Fibroblast of mammary gland (primary cell): ENCODE measurements at places on chromosomes 3 and 15.

DNA sequence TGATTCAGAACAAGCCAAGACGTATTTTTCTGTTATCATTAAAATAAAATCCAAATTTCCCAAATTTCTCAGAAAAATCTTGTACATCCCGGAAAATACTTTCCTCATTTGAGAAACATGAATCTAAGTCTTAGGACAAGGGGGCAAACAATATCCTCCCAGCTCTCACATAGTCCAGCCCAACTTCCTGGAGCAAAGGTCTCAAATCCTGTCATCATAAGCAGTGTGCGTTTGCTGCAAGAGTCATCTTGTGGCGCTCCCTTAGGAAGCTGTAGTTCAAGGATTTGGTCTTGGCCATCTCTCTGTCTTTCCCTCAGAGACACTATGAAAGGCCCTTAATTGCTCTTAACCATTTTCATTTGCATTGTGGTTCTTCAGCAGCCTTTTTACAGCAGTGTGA, 57.5 kb upstream of the GSK3B start:
- DNase-seq, result no peak

DNA sequence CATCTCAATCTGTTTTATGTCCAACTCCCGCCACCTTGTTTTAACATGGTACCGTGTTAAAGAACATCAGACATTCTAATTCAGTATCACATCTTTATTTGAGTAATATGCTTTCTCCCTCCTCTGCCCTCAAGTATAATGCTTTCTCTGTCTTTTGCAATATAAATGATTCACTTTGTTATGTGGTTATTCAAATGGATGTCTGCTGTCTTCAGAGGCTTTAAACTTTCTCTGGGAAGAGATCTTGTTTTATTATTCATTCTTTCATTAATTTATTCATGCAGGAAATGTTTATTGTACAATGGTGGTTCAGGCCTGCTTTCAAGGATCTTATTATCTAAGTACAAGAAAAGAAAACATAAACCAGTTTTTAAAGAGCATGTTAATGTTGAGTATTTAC, 57.1 kb downstream of the RAP2B start:
- DNase-seq, result peak; percentile 53

DNA sequence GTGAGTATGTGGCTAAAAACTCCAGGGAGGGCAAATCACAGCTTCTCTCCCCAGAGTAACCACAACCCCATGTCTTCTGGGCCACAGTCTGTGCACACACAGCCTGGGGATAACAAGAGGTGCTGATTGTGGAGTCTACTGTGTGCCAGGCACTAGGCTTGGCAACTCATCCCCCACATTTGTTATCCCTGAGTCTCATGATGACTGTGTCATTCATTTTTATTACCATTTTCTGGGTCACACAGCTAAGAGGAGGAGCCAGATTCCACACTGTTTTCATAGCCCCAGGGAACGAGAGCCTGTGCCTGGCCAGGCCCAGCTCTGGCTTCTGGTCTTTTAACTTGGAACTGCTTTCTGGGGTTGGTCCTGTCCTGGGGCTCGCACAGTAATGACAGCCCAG, 34.5 kb downstream of the ESYT3 start:
- DNase-seq, result no peak

- no peak for DNase-seq
These were observed 8.3 kb downstream of the IQGAP1 start for GRCh38 chr15:90396321-90396720.

DNA sequence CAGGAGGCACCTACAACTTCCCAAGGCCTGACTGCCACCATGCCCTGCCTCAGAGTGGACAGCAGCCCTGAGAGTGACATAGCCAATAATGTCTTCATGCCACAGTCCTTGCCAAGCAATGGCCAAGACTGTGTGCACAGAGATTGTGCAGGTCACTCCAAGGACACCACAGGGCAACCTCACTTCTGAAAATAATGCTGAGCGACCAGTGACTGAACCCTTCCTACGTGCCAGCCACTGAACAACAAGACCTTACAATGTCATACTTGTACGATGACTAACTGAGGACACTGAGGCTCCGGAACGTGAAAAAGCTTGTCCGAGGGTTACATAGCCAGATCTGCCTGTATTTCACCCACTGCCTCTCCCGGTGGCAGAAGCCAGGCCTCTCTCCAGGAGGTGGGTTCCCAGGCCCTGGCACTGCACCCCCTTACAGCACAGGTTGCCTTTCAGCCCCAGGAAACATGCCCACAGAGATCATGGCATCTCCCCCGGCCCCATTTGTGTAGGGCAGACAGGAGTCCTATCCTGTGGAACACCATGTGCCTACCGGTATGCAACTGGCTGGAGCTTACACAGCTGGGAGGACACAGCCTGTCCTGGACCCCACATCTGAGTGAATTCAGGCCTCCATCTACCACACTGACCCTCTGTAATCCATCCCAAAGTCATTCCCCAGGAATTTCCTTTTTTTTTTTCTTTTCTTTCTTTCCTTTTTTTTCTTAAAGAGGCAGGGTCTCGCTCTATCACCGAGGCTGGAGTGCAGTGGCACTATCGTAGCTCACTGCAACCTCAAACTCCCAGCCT, 72.3 kb downstream of the SLC12A8 start:
- no peak for DNase-seq
